WTC11 (cell line): ENCODE measurements at places on chromosomes 7 and 10. TPM values are rescaled to one million over a fixed set of nuclear protein-coding genes. Genes with fewer than 3 reads are reported as not detected.

Gene PIP
- total RNA-seq = not detected in 3 replicates

Gene GRB10
- total RNA-seq = 66.0 to 103 TPM (median 67.3 TPM) in 3 replicates

Gene ADCK2
- total RNA-seq = 10.1 to 12.7 TPM (median 12.0 TPM) in 3 replicates

Gene EPDR1
- 6.3 to 7.4 TPM (median 6.7 TPM) in 3 replicates for total RNA-seq

Gene FOXP2
- 0.14 to 0.39 TPM (median 0.17 TPM) in 3 replicates for total RNA-seq

Gene SPDYE2
- 0.15 to 0.23 TPM in 2 of 3 replicates, not detected in the other for total RNA-seq

Gene NRG3
- total RNA-seq = 7.0 to 8.4 TPM (median 7.3 TPM) in 3 replicates

Gene ENO4
- total RNA-seq = 0.27 to 1.1 TPM (median 0.42 TPM) in 3 replicates

Gene CRHR2
- total RNA-seq = 0.09 to 0.25 TPM (median 0.22 TPM) in 3 replicates

Gene IL2RA
- 0.31 to 0.41 TPM (median 0.32 TPM) in 3 replicates for total RNA-seq

Gene PODXL
- 483 to 623 TPM (median 614 TPM) in 3 replicates for total RNA-seq

Gene CDHR1
- total RNA-seq = 5.0 to 7.2 TPM (median 6.4 TPM) in 3 replicates

Gene HOGA1
- total RNA-seq = 0.15 to 0.62 TPM (median 0.55 TPM) in 3 replicates

GRCh38 chr10:128377988-128378387 is 251.8 kb upstream of the MKI67 start:
- no peak for DNase-seq

DNA sequence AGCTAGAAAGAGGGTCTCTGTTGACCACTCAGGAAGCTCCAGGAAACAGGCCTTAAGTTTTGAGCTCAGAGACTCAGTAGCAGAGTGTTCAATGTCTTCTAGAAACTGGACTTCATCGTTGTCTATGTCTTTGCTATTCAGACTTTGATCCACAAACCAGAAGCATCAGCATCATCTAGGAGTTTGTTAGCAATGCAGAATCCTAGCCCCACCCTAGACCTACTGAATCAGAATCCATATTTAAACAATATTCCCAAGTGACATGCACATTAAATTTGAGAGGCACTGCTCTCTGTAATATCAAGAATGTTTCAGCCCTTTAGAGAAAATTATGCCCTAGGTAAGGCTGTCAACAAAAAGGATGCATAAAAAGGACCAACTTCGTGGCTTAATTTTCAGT is 12.9 kb upstream of the OGDHL start:
- no peak for DNase-seq

DNA sequence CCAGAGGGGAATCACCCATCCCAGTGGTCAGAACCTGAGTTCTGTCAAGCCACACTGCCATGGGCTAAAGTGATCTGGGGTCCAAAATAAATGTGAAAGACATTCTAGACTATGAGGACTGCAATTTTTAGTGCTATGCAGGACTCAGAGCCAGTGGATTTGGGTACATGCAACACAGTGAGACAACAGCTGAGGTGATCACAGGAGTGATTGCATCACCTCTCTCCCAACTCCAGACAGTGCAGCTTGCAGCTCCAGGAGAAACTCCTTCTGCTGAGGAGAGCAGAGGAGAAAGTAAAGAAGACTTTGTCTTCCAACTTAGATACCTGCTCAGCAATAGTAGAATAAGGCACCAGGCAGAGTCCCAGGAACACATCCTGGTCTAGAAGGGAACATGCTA is 682.0 kb upstream of the POT1 start:
- DNase-seq = no peak

GRCh38 chr7:105775580-105775979 is 100.8 kb downstream of the ATXN7L1 start:
- DNase-seq = no peak

GRCh38 chr7:7565018-7565680 is 1.5 kb upstream of the MIOS start:
- DNase-seq = no peak

GRCh38 chr7:2553108-2553507 is 2.2 kb downstream of the BRAT1 start:
- DNase-seq = no peak

DNA sequence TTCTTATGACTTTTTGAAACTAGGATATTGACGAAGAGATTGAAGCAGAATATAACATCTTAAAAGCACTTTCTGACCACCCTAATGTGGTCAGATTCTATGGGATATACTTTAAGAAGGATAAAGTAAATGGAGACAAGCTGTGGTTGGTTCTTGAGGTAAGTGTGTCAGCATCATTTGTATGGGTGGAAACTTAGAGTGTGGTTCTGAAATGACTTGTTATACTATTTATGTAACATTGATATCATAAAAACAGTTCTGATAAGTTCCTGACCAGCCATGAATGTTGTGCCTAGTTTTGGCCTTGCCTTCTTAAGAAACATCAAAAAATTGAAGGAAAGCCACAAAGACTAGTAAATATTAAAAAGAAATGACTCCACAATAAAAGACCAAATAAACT is 20.8 kb downstream of the MYO3A start:
- no peak for DNase-seq

DNA sequence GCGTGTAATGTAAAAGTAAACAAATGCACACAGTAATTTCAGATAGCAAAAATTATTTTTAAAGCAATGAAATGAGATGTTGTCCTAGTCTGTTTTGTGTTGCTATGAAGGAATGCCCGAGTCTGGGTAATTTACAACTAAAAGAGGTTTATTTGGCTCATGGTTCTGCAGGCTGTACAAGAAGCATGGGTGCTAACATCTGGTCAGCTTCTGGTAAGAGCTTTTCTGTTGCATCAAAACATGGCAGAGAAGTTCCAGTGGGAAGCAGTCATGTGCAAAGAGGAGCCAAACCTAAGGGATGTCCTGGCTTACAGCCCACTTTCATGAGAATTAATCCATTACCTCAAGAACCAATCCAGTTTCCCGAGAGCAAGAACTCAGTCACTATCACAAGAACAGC is 62.9 kb upstream of the MNX1 start:
- no peak for DNase-seq

DNA sequence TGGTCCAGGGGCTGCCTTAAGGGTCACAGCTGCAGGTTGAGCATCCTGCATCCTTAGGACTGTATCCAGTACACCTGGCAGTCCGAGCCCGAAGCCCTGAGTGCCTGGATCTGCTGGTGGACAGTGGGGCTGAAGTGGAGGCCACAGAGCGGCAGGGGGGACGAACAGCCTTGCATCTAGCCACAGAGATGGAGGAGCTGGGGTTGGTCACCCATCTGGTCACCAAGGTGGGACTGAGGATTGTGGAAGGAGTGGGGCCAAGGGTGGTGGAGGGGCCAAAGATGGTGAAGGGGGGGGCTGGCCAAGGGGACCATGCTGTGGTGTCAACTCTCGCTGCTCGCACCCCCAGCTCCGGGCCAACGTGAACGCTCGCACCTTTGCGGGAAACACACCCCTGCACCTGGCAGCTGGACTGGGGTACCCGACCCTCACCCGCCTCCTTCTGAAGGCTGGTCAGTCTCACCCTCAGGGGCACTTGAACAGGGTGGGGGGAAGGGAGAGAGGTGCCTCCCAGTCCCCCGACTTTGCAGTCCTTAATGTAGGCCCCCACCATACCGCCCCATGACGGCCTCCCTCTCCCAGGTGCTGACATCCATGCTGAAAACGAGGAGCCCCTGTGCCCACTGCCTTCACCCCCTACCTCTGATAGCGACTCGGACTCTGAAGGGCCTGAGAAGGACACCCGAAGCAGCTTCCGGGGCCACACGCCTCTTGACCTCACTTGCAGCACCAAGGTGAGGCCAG is 5.3 kb downstream of the NFKB2 start:
- no peak for DNase-seq

DNA sequence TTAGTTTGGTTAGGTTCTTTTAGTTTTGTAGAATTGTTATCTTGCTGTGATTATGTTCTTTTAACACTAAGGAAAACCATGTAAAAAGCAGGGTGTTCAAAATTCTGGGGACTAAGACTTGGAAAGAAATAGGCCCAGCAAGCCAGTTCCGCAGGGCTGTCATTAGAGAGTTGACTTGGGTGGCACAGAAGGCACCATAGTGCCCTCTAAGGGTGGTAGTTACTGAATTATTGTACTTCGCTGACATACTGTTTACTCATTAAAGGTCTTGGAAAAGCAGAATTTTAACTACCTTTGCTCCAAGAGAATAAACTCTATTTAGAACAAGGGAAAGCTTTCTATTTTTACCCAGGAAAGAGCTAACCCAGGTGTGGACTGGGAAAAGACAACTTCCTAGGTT is 86.5 kb downstream of the OTUD1 start:
- DNase-seq = no peak

DNA sequence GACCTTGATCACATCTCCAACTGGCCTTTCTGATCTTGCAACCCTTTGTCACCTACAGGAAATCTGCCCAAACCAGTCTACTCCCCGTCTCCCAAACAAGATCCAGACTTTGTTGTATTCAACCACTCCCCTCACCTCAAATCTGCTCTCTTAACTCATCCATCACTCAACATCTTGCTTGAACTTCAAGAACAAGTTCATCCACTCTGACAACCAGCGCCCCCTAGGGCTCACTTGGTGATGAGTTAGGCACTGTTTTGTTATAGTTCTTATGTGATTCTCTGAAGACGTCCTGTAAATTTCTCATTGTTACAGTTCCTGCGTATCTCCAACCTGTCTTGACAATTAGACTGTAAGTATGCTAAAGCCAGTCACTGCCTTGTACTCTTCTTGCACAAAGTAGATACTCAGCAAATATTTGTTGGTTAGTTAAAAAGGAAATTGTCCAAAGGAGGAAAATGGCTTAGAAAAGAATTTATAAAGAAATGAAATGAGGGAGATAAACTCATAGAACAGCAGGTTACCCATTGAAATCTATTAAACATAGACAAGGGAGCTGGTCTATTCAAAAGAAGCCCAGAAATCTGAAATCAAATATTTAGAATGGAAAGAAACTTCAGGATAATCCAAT is 5.3 kb downstream of the FRMD4A start:
- DNase-seq = peak; percentile 89

DNA sequence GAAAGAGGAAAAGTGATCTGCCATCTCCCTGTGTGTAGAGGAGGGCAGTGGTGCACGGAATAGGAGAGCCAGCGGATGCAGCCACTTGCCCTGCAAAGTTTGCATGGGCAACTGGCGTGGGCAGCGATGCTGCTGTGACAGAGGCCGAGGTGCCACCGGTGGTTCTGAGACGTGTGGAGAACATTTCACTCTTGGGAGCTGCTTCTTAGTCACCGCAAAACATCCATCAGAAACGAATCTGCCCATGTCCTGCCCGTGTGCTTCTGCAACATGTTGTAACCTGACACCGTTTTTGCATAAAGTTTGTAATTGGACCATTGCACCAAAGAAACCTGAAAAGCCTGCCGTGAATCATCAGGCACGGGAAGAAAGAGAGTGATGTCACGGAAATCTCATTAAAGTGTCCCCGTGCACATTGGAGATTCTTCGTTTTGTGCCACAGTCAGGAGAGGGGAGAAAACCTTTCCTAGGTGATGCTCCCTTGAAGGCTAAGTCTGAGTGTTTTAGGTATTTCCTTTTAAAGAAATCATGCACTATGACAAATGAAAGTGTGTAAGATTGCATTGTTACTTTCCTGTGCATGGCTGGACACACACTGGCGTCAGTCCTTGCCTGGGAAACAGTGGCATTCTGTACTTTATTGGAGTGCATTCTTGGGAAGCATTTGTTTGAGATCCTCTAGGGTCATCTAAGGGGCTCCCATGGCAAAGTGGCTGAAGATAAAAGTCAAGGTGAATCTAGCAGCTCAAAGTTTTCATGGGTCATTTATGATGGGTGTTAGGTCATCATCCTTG is 302.6 kb downstream of the KLF6 start:
- no peak for DNase-seq

GRCh38 chr7:30114536-30115238 is 20.1 kb upstream of the MTURN start:
- no peak for DNase-seq

DNA sequence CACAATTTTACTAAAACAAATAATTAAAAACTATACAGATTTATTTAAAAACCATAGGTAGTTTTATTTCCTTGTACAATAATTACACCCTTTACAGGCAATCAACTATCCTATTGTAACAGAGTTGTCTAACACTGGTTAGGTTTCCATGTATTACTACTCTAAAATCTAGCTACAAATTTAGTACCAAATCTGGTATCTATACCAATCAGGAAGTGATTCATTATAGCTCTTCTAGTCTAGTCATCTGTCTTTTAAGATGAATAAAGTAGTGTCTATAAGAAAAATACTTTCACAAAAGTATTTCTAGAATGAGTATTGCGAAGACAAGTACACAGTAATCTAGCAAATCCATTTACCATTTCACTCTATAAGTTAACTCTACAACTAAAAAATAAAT is 16.9 kb downstream of the ZNF800 start:
- DNase-seq = no peak

GRCh38 chr7:132630834-132631233 is 54.6 kb upstream of the PLXNA4 start:
- DNase-seq = no peak

- DNase-seq = no peak
Measured at GRCh38 chr10:31509989-31510388, 191.0 kb downstream of the ZEB1 start.

- DNase-seq = no peak
Measured at GRCh38 chr10:113704637-113705343, 25.1 kb downstream of the CASP7 start.

DNA sequence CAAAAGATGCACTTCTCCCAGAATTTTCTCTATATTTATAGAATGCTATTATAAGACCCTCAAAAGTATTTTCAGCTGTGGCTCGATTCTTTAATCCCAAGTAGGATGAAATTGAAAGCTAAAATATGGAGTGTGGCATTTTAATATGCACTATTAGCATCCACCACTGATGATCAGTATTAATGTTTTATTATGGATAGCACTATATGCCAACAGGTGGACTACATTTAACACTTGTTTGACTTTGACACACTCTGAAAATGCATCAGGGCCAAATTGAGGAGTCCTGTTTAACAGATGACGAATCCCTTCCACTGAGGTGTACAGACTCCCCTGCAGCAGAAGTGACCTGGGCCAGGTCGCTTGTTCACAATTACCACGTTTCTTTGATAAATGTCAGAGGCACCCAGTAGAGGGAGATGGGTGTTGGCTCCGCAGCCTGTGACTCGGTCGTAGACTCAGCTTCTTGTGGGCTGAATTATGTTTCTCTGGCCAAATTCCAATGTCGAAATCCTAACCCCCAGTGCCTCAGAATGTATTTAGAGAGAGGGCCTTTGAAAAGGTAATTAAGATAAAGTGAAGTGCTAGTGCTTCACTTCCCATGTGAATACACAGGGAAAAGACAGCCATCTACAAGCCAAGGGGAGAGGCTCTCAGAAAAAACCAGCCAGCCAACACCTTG is 48.1 kb downstream of the WIPF3 start:
- DNase-seq = no peak

- no peak for DNase-seq
Measured at GRCh38 chr7:82714883-82715282, 271.3 kb upstream of the CACNA2D1 start.

DNA sequence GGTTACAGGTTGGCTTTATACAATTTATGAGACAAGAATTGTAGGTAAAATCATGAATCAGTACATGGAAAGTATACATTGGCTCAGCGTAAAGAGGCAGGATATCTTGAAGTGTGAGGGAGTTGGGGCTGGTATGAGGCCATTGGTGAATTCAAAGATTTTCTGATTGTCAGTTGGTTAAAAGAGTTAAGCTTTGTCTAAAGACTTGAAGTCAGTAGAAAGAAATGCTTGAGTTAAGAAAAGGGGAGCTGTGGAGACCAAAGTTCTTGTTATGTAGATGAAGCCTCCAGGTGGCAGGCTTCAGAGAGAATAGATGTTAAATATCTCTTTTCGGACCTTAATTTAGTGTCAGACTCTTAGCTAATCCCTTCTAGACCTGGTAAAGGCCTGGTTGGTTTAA is 341.0 kb downstream of the GALNT17 start:
- no peak for DNase-seq
